ENCODE measurements at places on chromosomes 16 and 17. TPM values are rescaled to one million over a fixed set of nuclear protein-coding genes. Genes with fewer than 3 reads are reported as not detected.

DNA sequence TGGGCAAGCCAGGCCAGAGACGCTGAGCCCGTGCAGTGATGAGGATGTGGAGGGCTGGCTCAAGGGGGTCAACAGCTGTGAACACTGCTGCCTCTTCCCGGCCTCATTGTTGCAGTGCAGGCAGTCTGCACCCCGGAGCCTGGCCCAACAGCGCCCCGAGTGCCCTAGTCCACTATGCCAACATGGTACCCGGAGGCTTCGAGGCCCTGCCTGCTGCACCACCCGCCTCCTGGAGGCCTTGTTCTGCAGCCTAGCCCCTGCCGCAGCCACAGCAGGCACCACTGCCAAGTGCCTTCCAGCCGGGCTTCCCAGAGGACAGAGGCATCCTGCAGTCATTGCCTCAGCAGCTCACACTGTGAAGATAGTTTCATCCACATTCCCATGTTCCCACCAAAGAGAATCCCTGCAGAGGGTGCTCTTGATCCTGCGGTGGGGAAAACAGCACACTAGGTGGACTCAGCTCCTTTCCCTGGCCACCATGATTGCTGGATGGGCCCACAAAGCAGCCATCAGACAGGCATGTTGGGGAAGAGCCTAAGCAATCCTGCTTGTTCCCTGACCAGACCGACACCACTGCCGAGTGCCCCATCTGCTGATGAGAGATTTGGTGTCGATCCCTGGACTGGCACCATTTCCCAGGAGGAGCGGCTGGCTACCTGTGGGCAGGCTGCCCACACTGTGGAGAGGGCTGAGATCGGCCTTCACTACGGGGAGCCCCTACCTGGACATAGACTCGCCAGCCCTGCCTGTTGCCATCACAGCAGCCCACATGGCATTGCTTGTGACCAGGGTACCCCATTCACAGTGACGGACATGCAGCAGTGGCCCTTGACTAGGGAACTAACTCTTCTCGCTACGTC is 44.9 kb downstream of the USP22 start:
- no peak for DNase-seq

GRCh38 chr16:5206331-5206990 is 108.9 kb upstream of the EEF2KMT start:
- no peak for DNase-seq

DNA sequence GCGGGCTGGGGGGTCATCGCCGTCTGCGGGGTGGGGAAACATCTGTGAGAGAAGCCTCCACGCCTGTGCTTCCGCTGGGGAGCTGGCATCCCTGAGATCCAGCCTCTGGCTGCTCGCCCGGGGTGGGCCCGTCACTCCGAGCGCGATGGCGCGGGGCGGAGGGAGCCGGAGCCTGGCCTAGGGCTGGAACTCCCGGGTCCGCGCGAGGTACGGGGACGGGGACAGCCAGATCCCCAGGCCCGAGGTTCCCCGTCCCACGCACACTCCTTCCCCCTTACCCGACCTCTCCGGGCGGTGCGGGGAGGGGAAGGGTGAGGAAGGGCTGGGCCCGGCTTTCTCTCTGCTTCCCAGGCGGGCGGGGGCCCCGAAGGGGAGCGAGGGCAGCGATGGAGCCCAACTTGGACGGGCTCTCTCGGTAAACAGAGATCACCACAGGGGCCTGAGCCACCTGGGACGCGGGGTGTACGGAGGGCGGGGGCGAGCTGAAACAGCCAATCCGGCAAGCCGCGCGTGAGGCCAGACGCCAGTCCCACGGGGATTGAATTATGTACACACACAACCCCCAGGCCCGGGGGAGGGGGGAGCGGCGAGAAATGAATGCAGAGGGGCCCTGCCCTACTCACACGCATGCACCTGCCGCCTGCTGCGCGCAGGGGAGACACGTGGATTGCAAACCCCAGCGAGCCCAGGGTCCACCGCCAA is at the start of gene SLC16A11:
SLC16A11 (minus strand) TSS at position 596 of the 702 bp plus-strand sequence; CDS start at position 17, 579 bp downstream.
- no peak for DNase-seq

- no peak for DNase-seq
Observed at GRCh38 chr17:77205396-77206125, 64.8 kb downstream of the SEC14L1 start.

LSM12 gene
- total RNA-seq: 30.8 TPM

CTRL gene
- 0.54 TPM for total RNA-seq

C16orf86 gene
- total RNA-seq: 11.9 TPM

CACNG1 gene
- not detected for total RNA-seq

DPEP1 gene
- not detected for total RNA-seq
